Fibroblast of the aortic adventitia (primary cell): ENCODE measurements at places on chromosomes 6 and 20.

- DNase-seq, result no peak
Observed at GRCh38 chr20:55745840-55746239, 259.5 kb downstream of the CBLN4 start.

DNA sequence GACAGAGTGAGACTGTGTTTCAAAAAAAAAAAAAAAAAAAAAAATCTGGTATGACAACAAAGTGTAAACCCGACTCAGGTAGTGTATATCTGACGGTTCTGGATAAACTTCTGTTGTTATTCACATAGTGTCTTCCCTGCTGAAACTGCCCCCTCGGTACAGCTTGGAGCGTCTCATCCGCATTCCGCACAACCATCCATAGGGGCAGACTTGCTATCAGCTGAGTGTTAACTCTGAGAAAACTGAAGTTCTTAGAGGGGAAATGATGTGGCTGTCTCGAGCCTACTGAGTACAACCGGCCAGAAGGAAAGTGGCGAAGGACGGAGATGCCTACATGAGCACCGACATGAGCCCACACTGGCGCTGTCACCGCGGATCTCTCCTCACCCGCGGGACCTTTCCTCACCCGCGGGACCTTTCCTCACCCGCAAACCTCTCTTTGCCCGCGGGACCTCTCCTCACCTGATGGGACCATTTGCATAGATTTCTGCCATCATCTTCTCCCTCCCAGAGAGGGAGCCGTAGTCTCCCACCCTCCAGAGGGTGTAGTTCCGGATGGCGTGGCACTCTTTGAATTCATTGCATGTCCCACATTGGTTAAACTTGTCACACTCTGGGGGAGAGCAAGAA lies 9.8 kb downstream of the CTSZ start:
- DNase-seq, result no peak

GRCh38 chr6:147246853-147247635 lies 42.8 kb downstream of the STXBP5 start:
- DNase-seq, result no peak

GRCh38 chr6:156885562-156885961 lies 108.4 kb downstream of the ARID1B start:
- DNase-seq, result no peak

- peak; percentile 62 for DNase-seq
Observed at GRCh38 chr6:106005013-106005412, 81.1 kb upstream of the PRDM1 start.

DNA sequence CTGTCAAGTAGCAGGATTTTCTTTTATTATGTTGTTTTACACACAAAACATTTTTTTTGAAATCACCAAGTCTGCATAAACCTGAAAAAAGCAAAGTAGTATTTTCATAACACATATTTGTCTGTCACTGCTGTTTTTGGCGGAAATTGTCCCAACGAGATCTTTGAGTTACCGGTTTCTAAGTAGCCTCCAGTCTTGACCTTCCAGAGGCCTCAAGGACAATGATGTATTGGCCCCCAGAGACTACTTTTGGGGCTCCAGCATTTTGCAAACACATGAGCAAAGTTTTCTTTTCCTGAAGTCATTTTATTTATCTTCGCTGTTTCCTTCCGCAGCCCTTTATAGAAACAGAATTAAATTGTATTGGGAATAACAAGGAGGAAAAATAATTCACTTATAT lies 862.6 kb downstream of the KIF16B start:
- no peak for DNase-seq

- no peak for DNase-seq
Observed at GRCh38 chr6:110939429-110940200, 18.9 kb upstream of the GTF3C6 start.

- peak; percentile 78 for DNase-seq
Observed at GRCh38 chr20:11917663-11918062, at the start of gene BTBD3. Gene BTBD3, plus strand, starts transcription at chr20:11917893. Its CDS starts 383 bp downstream, at chr20:11918276.

DNA sequence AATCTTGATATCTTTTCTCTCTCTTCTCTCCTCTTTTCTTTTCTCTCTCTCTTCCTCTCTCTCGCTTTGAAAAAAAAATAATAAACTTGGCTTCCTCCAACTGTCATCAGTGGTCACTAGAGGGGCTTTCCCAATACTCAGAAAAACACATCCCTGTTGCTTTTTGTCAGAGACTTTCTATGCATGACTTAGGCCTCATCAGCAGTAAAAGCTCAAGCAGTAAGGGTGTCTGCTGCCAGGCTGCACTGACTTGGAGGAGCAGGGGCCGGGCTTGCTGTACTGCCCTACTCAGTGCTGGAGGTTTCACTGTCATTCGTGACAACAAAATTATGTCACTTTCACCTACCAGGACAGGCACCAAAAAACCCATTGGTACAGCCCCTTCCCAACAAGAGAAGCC lies 272.0 kb downstream of the ADGB start:
- DNase-seq, result no peak

DNA sequence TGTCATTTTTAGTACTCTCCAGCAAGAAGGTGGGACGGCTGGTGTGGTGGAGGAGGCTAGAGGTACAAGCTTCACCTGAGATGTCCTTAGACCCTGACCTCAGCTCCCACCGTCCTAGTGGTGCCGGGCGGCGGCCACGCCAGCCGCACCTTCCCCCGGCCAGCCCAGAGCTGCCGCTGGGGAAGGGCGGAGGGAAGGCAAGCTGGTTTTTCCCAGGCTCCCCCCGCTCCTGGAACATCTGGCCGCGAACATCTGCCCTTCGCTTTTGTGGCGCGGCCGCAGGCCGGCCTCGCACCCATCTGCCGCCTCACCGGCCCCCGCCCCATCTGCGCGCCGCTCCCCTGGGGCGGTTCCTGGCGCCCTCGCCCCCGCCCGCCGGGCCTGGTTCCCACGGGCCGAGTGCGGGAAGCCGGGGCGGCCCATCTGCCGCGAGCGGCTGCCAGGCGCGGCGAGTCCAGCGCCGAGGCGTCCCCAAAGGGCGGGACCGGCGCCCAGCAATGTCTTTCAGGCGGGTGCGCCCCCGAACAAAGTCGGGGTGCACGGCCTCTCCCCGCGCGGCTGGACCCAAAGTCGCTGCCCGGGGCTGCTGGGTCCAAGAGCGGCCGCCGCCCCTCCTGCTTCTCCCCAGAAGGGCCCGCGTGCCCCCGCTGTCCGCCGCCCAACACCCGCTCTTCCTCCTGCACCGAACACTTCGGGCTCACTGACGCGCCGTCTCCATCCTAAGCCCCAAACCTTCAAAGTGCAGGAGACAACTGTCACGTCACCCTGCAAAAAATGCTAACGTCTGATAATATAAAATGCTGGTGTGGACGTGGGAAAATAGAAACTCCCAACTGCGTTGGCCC lies 17.3 kb upstream of the ID1 start:
- DNase-seq, result peak; percentile 32

DNA sequence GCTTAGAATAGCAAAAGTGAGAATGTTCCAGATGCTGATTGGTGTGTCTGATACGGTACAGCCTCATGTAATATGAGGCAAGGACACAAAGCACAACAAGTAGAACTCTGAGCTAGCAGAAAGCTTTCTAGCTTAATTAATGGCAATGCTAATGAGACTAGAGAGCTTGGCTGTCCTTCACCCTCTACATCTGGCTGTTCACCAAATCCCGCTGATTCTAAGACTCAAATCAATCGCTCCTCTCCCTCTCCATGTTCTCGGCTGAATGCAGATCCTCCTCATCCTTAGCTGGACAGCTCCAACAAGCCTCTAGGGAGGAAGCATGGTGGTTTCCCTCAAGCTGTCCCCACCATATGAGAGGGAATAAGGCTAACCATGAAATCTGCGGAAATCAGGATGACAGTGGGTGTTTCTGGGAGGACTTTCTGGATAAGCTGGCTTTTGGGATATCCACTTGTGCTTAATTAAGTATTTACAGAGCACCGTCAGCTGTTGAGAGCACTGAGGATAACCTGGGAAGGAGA lies 128.9 kb downstream of the FOXC1 start:
- DNase-seq, result no peak

DNA sequence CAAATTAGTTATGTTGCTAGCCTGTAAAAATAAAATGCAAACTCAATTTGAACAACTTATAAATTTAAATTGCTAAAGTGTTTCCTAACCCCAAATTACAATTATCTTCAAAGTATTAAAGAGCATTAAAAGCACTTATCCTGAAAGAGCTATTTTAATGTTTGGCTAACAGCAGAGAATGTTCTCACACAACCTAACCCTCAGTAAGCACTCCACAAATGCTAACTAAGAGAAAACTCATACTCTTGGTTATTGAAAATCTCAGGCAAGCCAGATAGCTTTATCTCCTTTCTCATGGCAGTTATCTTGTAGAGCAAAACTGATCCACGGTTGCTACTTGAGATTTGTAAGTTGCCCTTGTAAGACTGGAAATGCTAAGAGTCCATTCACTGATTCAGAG lies 30.5 kb upstream of the ADGRF1 start:
- DNase-seq, result no peak

GRCh38 chr20:31845300-31845863 lies at the start of gene FOXS1:
Gene FOXS1, minus strand, starts transcription at chr20:31845604. Its CDS starts 62 bp downstream, at chr20:31845542.
- no peak for DNase-seq

GRCh38 chr6:131586543-131586942 lies 13.5 kb downstream of the ARG1 start:
- DNase-seq, result no peak

DNA sequence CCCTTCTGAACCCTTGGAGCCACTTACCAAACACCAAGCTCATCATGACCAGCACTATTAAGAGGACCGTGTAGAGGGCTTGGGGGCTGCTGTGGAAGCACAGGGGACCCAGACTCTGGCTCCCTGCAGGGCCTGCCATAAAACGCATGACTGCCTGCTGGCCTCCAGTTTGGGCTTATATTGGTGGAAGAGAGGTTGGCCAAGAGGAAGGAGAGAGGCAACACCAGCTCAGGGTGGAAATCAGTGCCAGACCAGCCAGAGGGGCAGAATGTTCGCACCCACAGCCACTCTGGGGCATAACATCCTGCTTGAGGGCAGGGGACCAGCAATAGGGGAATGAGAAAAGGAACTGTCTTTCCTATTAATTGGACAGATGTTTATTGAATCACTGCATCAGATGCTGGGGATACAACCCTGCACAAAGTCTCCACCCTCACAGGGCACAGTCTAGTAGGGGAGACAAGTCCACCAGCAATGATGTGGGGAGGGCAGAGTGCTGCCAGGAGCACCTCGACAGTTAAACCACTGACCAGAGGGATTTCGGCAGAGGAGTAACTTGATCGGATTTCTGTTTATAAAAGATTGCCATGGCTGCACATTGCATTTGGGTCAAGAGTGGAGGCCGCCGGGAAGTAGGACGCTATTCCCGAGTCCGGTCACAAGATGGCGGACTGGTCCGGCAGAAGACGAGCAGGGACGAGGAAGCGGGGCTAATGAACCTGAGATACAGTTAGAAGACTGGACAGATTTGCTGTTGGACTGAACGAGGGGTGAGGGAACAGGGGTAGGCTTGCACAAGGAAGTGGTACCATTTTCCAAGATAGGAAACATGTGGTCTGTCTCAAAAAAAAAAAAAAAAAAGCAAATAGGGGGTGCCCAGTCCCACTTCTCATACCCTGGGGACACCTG lies at the start of gene LY6G5C:
LY6G5C (minus strand) TSS at position 842 of the 909 bp plus-strand sequence; CDS start at position 148, 694 bp downstream.
- DNase-seq, result peak; percentile 92

GRCh38 chr6:83092756-83093399 lies 25.4 kb downstream of the DOP1A start:
- DNase-seq, result peak; percentile 64

- no peak for DNase-seq
Observed at GRCh38 chr6:42367353-42368011, 84.2 kb downstream of the TRERF1 start.

GRCh38 chr6:89281779-89282246 lies 33.3 kb downstream of the GABRR2 start:
- DNase-seq, result peak; percentile 16

DNA sequence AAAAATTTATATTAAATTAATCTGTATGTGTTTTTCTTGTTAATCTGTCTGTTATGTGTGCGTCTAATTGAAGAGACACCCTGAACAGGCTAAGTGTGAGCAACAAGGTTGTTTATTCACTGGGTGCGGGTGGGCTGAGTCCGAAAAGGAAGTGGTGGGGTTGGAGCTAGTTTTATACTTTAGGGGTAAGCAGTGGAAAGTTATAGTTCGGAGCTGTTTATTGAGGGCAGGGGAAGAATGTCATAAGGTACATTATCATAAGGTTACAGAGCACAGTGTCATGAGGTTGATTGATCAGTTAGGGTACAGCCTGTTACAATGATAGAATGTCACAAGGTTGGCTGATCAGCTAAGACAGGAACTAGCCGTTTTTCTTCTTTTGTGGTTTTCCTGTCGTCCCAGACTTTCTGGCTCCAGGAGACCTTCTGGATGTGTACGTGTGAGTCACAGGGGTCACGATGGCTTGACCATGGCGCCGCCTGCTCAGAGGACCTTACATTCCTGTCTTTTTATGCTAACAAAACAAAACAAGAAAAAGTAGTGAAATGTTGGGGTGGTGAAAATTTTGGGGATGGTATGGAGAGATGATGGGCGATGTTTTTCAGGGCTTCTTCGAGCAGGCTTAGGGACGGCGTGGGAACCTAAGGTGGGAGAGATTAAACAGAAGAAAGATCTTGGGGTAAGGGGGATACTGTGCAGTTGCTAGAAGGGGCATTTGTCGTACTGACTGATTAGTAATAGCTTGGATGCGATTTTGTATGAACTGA lies 754.0 kb upstream of the ADGRB3 start:
- DNase-seq, result peak; percentile 8

DNA sequence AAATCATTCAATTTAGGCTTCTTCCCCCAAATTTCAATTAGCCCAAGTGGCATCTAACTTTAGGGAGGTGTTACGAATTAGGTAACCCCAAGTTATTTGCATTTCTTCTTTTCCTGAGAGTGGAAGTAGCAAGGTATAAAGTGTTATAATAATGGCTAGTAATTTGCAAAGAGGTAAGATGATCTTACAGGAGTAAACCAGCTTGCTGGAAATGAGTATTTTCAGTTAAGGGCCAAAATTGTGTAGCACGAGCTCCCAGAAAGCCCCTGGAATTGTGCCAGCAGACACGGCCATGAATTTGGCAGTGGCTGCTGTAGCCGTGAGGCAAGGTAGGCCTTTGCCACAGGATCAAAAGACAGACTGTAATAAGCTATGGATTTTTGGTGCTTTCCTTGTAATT lies 38.0 kb downstream of the CITED2 start:
- peak; percentile 82 for DNase-seq

GRCh38 chr6:90194371-90194841 lies 102.2 kb downstream of the BACH2 start:
- DNase-seq, result peak; percentile 84

GRCh38 chr6:12522347-12522746 lies 194.2 kb upstream of the PHACTR1 start:
- DNase-seq, result peak; percentile 76

DNA sequence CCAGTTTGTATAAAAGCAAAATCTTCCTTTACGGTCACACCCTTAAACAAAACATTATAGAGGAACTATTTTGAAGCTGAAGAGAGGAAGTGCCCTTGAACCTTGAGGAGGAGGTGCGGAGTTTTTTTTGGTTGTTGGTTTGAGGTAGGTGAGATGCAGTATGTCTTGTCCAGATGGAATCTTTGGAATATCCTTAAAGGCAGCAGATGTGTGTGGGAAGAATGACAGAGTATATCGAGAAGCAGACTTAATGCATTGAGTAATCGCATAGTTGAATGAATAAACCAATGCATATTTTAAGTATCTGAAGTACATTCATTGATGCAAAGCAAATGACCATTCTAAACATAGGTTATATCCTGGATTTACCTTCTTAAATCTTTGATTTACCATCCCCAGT lies 49.9 kb downstream of the AIG1 start:
- DNase-seq, result no peak
